ENCODE measurements at places on chromosomes 16 and 17.
A peak's percentile ranks its signal among the peaks of the same experiment; 100 is the strongest.

DNA sequence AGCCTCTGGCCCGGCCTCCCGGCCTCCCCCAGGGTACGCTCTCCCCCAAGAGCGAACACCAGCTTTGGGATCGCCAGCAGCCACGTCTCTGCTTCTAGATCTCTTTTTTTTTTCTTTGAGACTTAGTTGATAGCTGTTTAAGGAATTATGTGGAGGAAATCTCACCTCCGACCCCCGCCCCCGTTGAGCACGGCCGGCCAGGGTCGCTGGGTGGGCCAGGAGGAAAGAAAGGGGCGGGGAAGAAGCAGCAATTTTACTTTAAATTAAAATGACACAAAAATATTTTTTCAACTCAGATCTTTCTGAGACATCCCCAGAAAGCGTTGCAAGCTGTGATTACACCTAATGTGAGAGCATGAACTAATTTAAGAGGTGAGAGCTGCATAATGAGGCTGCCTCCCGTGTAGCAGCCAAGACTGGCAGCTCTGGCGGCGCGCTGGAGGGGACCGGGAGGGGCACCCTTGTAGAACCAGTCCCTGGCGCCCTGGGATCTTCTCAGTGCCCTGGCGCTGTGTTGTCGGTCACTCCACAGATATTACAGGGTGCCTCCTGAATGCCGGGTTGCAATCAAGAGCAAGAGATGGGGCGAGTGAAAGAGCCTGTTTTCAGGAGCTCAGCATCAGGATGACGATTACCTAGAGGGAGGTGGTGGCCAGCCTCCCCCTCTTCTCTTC is 1.9 kb upstream of the CBLN1 start:
- no peak for DNase-seq

GRCh38 chr17:21678393-21679081 is 13.8 kb upstream of the KCNJ18 start:
- no peak for DNase-seq

DNA sequence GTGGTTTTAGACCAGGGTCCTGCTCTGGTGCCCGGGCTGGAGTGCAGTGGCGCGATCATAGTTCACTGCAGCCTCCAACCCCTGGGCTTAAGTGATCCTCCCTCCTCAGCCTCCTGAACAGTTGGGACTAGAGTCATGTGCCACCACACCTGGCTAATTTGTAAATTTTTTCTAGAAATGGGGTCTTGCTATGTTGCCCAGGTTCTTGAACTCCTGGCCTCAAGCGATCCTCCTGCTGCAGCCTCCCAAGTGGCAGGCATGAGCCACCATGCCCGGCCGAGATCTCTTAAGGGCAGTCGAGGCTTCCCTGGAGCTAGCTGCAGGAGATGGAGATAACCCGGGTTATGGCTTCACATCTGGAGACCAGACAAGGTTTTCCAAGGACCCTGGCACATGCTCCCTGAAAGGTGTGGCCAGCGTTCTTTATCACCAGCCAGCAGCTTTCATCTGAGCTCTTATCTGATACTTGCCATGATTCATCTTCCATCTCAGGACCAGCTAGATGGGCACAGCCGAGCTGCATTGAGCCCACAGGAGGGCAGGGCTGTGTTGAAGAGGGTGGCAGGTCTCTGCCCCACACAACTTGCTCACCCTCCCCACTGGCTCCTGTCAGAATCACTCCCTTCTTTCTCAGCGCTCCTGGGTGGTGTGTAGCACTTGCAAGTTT is 28.6 kb downstream of the SCNN1B start:
- no peak for DNase-seq

- DNase-seq: no peak
Observed at GRCh38 chr16:47134550-47134949, 9.2 kb downstream of the NETO2 start.

DNA sequence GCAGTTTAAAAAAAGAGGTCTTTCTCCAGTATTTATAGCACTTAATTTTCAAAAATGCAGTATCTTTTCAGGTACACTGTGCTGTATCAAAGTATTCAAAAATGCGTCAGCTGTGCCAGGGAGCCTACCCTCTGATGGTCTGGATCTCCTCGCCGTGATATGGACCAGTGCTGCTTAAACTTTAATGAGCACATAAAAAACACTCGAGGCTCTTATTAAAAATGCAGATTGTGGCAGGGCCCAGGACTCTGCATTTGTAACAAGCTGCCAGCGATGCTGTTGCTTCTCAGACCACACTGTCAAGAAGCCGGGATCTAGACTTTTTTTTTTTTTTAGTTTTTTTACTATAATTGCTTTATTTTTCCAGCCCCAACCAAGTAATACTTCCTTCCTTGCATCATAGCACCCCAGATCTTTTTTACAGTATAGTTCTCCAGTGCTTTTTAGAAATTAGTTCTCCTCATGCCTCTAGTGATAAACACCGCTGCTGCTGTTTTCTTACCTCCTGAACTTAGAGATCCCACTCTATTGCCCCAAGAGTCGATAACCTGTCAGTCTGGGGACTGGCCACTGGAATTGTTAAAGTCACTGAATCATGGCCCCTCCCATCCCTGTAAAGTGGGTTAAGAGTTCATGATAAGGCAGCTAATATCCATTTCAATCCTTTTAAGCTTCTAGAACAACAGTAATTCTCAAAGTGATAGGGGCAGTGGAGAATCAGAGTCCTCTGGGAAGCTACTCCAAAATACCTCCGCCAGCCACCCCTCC is 1.6 kb upstream of the SMARCD2 start:
- no peak for DNase-seq

DNA sequence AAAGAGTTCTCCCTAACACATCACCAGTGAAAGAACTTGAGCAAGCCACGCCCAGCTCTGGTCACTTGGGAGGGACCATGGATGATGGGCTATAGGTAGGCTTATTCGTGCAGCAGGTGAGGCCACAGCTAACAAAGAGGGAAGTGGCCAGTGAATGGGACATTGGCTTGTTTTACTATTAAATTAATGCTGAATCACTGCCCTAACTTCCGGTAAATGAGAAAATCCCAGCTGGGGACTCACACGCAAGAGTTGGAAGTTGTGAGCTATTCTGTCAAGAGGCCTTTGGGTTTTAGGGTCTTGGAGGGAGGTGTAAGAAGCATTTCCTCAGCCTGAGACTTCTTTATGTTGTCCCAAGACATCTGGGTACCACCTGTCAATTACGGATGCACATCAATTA is 315.3 kb downstream of the XYLT1 start:
- no peak for DNase-seq

GRCh38 chr17:7862692-7863437 is 5.1 kb downstream of the CYB5D1 start:
- peak; percentile 77 for DNase-seq

DNA sequence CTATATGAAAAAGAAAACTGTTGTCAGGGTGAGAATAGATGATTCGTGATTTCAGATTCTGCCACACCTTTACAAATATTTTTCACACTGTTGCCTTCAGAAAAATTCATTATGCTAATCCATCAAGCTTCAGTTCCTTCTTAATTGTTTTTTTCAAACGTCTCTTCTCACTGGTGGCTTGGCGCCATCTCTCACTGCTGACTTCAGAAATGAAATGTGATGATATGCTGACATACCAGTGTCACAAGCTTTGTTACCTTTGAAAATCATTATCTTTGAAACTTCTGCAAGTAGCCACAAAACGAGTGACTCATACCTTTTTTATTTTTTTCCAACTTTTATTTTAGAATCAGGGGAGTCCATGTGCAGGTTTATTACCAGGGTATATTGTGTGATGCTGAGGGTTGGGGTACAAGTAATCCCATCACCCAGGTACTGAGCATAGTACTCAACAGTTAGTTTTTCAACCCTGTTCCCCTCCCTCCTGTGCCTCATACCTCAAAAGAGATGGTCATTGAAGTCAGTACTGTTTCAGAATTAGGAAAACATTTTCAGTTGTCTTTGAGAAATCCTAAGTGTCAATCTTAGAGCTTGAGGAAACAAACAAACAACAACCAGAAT is 14.0 kb upstream of the KRT222 start:
- DNase-seq: no peak

DNA sequence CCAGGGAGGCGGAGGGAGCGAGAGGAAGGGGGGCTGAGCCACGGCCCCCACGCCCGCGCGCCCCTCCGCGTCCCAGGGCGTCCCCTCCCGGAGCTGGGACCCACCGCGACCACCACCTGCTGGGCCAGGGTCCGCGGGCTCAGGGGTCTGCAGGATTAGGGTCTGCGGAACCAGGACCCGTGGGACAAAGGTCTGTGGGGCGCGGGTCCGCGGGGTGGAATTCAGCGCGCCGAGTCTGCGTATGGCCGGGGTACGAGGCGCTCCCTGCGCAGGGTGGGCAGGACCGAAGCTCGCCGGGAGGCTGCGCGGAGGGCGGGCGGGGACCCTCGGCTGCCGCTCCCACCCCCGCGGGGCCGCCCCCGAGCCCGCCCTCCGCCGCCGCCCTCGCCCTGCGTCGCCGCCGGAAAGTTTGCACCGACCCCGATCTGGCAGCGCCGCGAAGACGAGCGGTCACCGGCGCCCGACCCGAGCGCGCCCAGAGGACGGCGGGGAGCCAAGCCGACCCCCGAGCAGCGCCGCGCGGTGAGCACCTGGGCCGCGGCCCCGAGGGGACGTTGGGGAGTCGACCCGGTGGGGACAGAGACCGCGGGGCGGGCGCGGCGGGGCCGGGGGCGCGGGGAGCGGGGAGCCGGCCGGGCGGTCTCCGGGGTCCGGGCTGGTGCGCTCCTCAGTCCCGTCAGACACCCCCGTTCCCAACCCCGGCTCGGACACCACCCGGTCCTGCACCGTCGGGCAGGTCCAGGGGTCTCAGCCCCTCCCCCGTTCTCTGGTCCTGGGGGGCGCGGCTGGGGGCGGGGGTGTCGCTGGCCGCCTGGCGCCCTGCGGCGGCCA is at the start of gene GCGR:
TSS of gene GCGR (plus strand) at position 423 of the 831 bp plus-strand sequence. CDS start 4,869 bp downstream, outside the sequence.
- no peak for DNase-seq

- DNase-seq: peak; percentile 69
Observed at GRCh38 chr17:8991514-8992285, 26.2 kb upstream of the PIK3R5 start.

- no peak for DNase-seq
Observed at GRCh38 chr17:29177871-29178749, 2.1 kb downstream of the MYO18A start.

- peak; percentile 90 for DNase-seq
Observed at GRCh38 chr16:528111-529011, 849 bp downstream of the CAPN15 start.

DNA sequence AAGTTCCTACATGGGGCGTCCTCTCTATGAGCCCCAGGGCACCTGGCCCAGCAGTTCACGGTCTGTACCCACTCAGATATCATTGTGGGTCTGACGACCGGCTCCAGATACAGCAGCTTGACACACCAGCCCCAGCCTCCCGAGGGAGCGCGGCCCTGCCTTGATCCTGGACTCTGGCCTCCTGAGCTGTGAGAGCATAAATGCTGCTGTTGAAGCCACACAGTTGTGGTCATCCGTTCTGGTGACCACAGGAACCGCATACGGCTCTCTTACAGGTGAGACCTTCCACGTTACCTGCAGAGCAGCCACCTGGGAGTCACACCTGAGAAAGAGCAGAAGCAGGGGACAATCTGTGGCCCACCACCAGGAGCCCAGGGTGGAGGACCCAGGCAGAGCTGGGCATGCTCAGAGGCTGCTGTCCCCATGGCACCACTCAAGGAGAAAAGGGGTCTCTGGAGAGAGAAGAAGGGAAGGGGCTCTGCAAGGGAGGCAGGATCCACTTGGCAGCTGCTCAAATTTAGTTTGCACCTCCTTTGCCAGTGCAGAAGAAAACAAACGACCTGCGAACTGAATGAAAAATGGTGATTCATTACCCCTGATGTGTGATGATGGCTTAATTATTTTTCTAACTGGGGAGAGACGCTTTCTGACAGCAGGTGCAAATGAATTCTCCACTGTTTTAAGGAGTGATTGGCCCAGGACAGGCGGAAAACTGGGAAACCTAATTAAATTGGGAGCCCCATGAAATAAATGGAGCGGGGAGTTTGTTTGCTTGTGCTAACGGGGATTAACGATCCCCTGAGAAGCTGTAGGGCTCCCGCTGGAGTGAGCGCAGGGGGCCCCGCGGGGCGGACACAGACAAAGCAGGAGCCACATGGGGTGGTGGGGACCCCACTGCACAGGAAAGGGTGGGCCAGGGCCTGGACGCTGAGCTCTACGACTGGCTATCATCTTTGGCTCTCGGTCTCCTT is 208.9 kb downstream of the RBFOX3 start:
- DNase-seq: no peak

- DNase-seq: no peak
Observed at GRCh38 chr17:81734405-81735263, 22.6 kb downstream of the SLC25A10 start.

- DNase-seq: no peak
Observed at GRCh38 chr16:89242795-89243200, 25.3 kb downstream of the ZNF778 start.

GRCh38 chr16:50037662-50038220 is 12.7 kb downstream of the CNEP1R1 start:
- no peak for DNase-seq

DNA sequence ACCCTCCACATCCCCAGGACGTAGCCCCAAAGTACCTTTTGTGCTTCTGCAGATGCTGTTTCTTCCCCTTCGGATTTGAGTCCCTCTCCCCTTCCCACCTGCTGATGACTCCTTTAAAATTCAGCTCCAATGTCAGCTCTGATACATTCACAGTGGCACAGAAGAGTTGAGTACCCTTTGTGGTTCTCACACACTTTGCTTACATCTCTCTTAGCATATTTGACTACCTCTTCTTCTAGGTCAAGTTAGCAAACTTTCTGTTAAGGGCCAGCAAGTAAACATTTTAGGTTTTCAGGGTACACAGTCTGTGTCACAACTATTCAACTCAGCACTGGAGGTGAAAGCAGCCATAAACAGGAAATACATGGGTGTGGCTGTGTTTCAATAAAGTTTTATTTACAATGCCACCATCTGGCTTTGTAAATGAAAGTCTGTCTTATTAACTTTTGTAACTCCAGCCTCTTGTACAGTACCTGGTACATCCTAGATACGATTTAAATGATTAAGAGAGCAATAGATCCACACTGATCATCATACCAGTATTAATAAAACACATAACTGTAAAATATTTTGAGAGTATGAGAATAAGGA is 161.7 kb downstream of the SOX9 start:
- no peak for DNase-seq

- no peak for DNase-seq
Observed at GRCh38 chr16:86033016-86033474, 134.1 kb downstream of the IRF8 start.
